ENCODE measurements at places on chromosomes 13 and 19.

DNA sequence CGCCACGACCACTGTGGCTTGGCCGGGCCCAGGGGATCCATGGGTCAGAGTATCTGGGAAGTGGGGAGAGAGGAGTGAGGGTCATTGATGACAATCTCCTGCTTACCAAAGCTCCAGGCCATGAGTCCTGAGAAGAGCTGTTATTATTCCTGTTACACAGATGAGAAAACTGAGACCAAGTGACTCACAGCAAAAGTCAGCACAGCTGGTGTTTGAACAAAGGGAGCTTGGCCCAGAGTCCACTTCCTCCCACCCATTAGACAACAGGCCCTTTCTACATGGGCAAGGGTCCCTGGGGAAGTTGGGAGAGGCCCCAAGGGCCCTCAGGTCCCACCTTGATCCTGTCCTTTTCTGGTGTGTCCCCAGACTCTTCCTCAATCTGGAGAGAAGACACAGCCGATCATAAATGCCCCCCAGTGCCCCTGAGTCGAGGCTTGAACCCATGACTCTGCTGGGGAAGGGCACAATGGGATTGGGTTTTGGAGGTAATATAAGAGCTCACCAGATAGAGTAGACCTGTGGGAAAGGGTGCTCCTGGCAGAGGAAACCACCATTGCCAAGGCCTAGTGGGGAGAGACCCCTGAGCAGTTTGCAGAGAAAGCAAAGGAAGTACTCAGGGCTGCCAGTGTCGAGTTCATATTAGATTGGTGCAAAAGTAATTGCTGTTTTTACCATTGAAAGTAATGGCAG lies 6.8 kb downstream of the FUT6 start:
- DNase-seq, result no peak

DNA sequence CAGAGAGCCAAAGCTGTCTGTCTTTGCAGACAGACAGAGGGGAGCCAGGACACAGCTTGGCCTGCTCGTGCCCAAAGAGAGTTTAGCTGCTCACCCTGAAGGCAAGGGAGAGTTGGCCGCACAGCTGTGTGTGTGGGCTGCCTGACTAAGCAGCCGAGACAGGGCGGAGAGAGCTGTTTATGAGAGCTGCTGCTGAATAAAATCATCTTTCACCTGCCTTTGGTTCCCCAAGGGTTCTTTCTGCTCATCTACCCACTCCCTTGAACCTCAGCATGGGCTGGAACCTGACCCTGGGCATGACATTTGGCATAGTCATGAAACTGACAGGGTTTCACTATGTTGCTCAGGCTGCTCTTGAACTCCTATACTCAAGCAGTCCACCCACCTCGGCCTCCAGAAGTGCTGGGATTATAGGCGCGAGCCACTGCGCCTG lies 98.2 kb downstream of the RBM26 start:
- no peak for DNase-seq

GRCh38 chr19:16359964-16360363 lies 35.3 kb downstream of the KLF2 start:
- DNase-seq, result no peak

GRCh38 chr13:59157181-59157580 lies 1006.5 kb downstream of the DIAPH3 start:
- no peak for DNase-seq

- DNase-seq, result no peak
Observed at GRCh38 chr19:46361915-46362314, 15.0 kb downstream of the PPP5C start.

- DNase-seq, result no peak
Observed at GRCh38 chr13:40503011-40503410, 163.4 kb downstream of the FOXO1 start.

- DNase-seq, result no peak
Observed at GRCh38 chr13:113451951-113452421, 1.3 kb downstream of the ADPRHL1 start.

- no peak for DNase-seq
Observed at GRCh38 chr19:28425046-28425931, 787.7 kb downstream of the UQCRFS1 start.

DNA sequence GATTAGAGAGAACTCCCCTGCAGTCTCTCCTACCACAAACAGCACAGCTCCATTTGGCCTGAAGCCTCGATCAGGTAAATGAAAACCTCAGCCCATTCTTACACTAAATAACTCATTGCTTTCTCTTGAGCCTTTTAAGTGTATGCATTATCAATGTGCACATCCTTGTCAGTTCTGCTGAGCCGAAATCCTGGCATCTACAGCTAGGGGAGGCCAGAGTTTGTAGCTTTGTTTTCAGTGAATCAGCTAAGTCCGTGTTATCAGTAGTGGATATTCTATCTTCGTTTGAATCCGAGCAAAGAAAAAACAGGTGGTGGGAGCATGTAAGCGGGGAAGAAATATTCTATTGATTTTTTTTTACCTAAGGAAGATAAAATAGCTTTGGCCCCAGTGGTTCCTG lies 84.4 kb downstream of the ESD start:
- DNase-seq, result no peak

GRCh38 chr19:20791806-20792205 lies 15.7 kb downstream of the ZNF66 start:
- DNase-seq, result no peak

DNA sequence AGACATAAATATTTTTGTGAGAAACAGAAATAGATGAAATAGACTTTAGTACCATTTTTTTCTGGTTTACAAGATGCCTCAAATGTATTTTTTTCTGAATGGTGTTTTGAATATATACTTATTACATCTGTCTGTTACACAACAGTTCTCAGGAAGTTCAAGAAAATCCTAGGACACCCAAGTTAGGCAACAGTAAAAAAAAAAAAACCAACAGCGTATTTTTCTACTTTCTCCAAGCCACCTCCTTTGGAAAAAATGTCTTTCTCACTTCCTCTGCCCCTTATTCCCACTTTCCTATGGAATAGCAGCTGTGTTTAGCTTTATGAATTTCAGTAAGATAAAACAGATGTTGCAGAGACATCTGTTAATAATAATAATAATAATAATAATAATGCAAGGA lies 489.6 kb upstream of the KLF12 start:
- DNase-seq, result no peak

DNA sequence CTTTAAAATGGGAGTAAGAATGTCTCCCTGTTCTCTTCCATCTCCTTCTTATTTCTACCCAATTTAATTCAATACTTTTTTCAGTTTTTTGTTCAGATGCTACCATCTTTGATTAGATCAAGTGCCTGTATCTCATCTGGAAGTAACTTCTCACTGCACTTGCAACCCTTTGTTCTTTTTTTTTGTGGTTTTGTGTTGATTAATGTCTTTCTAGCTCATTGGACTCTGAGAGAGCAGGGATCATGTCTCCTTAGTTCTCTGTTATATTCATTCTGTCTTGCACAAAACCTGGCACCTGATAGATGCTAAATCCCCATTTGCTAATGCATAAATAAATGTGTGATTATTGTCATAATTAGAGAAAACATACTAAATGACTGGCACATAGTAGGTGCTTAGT lies 834 bp upstream of the ITGBL1 start:
- DNase-seq, result no peak

- DNase-seq, result no peak
Observed at GRCh38 chr19:55161571-55162322, 4.2 kb upstream of the TNNI3 start.

- DNase-seq, result no peak
Observed at GRCh38 chr19:17075864-17076542, 426 bp downstream of the MYO9B start.

DNA sequence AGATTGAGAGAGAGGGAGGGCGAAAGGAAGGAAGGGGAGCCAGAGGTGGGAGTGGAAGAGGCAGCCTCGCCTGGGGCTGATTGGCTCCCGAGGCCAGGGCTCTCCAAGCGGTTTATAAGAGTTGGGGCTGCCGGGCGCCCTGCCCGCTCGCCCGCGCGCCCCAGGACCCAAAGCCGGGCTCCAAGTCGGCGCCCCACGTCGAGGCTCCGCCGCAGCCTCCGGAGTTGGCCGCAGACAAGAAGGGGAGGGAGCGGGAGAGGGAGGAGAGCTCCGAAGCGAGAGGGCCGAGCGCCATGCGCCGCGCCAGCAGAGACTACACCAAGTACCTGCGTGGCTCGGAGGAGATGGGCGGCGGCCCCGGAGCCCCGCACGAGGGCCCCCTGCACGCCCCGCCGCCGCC lies at the start of gene TNFSF11:
Gene TNFSF11 (plus strand): TSS at position 142 of the 400 bp plus-strand sequence. CDS start 152 bp downstream, at position 294.
- no peak for DNase-seq

- peak; percentile 89 for DNase-seq
Observed at GRCh38 chr19:18416778-18417249, 2.4 kb upstream of the SSBP4 start.

DNA sequence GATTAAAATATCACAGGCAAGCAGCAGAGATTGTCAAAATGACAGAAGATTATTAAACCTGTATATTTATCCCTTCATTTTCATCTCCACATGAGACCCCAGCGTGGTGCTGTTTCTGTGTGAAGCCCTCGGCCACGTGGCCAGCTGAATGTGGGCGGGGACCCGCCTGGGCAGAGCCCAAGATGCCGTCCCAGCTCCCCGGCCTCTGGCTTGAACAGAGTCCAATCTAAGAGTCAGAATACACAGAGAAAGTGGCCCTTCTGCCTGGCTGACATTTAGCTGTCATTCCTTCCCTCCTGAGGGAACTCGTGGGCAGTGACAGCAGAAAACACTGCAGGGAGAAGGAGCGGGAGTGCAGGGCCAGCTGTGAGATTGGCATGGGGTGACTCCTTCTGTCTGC lies 34.9 kb upstream of the UQCRFS1 start:
- no peak for DNase-seq

- DNase-seq, result no peak
Observed at GRCh38 chr13:75357576-75358289, 124.2 kb downstream of the TBC1D4 start.

DNA sequence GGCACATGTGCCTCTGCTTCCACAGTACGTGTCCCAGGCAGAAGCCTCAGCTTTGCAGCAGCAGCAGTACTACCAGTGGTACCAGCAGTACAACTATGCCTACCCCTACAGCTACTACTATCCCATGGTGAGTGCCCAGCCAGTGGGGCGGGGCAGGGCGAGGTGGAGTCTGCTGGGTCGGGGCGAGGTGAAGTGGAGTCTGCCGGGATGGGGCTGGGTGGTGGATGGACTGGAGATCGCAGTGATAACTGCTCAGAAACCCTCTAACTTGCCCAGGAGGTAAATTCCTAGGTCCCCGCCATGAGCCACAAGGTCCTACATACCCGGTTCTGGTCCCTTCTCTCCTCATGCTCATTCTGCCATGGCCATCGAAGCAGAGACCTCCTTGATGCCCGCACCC lies 3.6 kb downstream of the LENG8 start:
- no peak for DNase-seq

DNA sequence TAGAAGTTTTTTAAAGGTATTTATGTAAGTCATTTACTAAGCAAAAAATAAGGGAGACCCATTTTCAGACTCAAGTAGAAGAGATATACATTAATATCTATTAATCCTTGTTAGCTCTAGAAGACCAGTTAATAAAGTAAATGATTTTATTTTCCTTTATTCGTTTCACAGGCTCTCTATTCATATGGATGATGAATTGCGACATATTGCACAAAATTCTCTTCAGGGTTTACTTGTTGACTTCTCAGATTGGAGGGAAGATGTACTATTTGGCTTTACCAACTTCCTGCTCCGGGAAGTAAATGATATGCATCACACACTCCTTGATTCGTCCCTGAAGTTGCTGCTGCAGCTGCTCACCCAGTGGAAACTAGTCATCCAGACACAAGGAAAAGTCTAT lies 139.3 kb downstream of the FRY start:
- DNase-seq, result no peak

GRCh38 chr13:30869491-30869890 lies 36.6 kb upstream of the MEDAG start:
- no peak for DNase-seq

DNA sequence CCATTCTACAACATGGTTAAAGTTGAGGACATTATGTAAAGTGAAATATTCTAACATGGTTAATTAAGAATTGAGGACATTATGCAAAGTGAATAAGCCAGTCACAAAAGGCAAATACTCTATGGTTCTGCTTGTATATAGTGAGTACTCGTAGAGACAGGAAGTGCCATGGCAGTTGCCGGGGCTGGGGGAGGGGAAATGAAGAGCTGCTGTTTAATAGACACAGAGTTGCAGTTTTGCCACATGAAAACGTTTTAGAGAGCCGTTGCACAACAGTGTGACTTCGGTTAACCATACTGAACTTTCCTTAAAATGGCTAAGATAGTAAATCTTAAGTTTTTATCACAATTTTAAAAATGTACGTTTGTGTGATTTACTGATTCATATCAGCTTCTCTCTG lies 176.9 kb downstream of the SHISA2 start:
- no peak for DNase-seq

DNA sequence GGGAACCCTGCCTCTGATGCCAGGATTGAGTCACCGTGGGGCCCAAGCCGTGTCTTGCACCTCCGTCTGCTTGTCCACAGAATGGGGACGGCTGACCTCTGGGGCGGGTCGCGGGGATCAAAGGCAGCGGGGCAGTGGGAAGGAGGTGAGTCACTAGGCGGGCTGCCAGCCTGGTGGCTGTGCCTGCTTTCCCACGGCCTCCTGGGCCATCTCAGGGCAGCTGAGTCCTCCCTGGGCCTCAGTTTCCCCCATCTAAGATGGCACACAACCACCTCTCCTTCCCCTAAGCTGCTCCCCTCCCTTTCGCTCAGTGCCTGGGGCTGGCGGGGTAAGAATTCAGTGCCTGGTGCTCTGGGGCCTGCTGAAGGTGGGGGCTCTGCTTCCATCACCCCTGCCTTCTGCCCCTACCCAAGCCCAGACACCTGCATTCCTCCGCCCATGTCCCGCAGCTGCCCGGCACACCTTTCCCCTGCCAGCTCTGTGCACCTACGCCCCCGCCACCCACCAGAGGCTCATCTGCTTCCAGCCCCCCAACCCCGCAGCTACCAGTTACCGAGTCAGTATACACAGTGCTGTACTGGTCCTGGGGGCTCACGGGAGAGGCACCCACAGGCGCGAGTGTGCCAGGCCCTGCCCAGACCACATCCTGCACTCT lies 3.5 kb downstream of the MKNK2 start:
- DNase-seq, result no peak

DNA sequence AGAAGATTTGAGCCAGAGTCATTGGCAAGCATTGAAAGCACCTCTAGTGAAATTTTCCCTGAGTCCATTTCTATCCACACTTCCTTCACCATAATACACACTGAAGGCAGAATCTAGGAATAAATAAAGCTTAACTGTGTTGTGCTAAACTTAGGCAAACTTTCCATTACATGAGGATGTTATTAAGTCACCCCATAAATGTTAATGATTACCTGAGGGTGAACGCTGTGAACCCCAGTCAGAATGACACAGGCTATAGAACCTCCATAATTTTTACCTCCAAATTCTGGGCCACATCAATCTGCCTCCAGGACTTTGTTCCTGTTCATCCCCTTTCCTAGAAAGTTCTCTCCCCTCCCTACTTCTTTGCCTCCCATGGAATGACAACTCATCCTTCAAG lies 71.0 kb downstream of the RAP2A start:
- no peak for DNase-seq

GRCh38 chr13:71218960-71219359 lies 648.0 kb downstream of the DACH1 start:
- no peak for DNase-seq

- DNase-seq, result peak; percentile 83
Observed at GRCh38 chr13:27792393-27793218, at the start of gene GSX1. GSX1 (plus strand) TSS chr13:27792483; CDS start chr13:27792691, 208 bp downstream.

- DNase-seq, result no peak
Observed at GRCh38 chr19:3710265-3710812, 2.2 kb downstream of the TJP3 start.

- no peak for DNase-seq
Observed at GRCh38 chr19:49930483-49931011, 1.2 kb upstream of the NUP62 start.
